Activated gamma-delta T cell (primary cell): ENCODE measurements at places on chromosomes 16 and 17.

DNA sequence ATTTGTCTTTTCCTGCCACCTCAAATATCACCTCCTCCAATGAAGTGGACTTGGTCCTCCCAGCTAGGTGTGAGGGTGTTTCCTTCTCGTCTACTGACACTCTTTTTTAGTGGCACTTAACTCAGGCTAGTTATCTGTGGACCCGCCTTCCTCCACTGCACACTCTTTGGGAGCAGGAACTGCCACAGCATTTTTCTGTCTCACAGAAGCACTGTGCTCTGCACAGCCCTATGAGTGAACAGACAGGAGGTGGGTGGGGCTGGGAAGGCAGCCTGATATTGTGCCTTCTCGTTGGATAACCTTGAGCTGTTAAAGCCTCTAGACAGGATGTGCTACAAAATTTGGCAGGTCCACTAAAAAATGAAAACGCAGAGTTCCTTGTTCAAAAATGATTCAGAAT, 31.9 kb upstream of the HOXB13 start:
- DNase-seq: no peak

GRCh38 chr16:89915303-89916232, 3.1 kb upstream of the MC1R start:
- DNase-seq: no peak

- DNase-seq: no peak
Measured at GRCh38 chr17:17063546-17064122, 21.4 kb downstream of the MPRIP start.

DNA sequence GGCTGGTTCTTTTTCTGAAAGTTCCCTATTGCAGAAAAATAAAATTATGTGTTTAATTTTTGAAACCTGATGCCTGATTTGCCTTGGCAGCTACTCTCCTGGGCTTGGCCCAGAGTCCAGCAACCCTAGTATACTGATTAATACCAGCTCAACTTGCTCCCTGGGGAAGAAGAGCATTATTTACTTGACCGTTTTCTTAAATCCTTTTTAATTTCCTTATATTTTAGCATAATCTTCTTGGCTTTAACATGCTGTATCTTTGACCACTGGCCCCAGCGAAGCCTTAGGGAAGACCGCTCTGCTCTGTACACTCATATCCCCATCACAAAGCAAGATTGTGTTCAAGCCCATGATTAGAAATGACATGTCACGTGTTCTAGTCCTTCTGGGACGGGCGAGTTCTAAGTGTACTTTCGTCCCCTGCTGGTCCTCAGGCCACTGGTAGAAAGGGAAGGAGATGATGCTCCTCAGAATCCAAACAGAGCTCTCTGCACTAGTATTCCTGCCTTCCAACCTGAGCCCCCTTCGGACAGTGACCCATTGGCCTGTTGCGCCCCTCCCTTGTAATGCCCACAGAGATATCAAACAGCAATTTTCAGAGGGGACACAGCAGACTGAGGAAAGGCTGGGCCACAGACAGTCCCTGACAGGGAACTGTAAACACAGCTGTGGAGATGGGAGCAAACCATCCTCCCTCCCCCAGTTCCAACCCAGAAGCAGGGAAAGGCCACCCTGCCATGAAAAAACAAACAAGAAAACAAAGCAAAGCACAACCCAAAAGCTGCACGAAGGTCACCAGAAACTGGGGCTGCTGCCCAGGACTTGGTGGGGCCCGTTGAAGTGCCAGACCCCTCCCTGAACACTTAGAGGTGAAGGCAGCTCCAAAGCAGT, 4.3 kb upstream of the EZH1 start:
- DNase-seq: no peak

DNA sequence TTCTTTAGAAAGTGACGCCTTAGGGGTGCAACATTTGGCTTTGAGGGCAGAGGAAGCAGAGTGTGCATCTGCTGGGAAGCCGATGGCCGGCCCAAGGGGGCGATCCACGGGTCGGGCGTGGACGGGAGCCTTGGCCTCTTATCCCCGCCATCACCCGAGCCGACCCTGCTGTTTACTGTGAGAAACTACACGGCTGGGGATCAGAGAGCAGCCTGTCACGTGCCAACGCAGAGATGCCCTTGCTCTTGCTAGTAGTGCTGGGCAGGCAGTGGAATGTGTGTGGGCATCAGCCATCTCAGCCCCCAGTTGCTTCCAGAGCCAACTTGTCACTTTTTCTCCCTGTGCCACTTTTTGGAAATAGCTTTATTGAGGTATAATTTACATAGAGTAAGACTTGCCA, 26.7 kb upstream of the ITGB4 start:
- DNase-seq: no peak

- no peak for DNase-seq
Measured at GRCh38 chr16:733382-734207, 6.7 kb downstream of the HAGHL start.

DNA sequence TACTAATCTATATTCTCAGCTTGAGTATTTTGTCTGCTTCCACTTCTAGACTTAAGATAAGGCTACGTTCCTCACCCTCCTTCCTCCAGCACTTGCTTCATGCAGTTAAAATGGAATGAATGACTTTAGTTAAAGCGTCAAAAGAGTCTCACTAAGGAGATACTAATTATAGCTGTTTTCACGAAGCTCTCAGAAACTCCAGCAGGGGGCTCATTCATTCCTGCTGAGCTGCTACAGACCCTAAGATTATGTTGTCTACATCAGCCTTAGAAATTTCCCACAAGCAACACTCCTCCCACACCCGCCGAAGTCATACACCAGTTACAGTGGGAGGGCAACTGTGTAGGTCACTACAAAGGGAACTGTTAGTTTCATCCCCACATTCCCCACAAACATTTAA, 57.0 kb upstream of the KIFC3 start:
- DNase-seq: no peak

GRCh38 chr17:83124871-83125514, 45.6 kb downstream of the METRNL start:
- peak; percentile 41 for DNase-seq
